ENCODE measurements at places on chromosomes 6 and 20.

GRCh38 chr6:85058806-85059205 lies 294.4 kb upstream of the TBX18 start:
- no peak for DNase-seq

GRCh38 chr6:40583709-40584108 lies 3.5 kb downstream of the LRFN2 start:
- no peak for DNase-seq

GRCh38 chr6:71287038-71287437 lies 1.6 kb upstream of the OGFRL1 start:
- no peak for DNase-seq

DNA sequence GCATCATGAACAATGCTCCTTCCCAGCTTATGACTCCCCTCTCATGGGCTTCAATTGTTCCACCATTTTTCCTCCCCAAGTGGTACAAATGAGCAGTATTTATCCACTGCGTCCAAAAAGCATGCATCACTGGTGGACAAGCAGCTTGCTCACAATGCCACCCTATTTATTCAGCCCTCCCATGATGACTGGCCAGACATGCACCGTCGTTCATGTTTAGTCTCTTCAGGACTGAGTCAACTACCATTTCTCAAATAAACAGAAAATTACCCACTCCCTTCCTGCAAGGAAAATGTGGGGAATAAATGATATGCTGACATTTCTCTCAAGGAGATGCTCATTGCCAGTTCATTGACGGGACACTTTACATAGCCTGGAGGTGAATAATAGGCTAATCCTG lies 300.4 kb downstream of the C6orf118 start:
- DNase-seq: no peak

DNA sequence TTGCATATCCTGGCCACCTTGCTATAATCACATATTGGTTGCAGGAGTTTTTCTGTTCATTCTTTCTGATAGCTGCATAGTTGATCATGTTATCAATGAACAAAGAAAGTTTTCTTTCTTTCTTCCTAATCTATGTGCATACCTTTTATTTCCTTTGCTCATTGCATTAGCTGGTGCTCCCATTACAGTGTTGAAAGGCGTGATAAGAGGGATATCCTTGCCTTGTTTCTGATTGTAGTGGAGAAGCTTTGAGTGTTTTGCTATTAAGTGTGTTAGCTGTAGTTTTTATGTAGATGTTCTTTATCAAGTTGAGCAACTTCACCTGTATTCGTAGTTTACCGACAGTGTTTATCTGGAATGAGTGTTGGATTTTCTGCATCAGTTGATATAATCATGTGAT lies 14.6 kb downstream of the STXBP5 start:
- no peak for DNase-seq

GRCh38 chr6:2547355-2547754 lies 203.4 kb downstream of the MYLK4 start:
- DNase-seq: no peak

DNA sequence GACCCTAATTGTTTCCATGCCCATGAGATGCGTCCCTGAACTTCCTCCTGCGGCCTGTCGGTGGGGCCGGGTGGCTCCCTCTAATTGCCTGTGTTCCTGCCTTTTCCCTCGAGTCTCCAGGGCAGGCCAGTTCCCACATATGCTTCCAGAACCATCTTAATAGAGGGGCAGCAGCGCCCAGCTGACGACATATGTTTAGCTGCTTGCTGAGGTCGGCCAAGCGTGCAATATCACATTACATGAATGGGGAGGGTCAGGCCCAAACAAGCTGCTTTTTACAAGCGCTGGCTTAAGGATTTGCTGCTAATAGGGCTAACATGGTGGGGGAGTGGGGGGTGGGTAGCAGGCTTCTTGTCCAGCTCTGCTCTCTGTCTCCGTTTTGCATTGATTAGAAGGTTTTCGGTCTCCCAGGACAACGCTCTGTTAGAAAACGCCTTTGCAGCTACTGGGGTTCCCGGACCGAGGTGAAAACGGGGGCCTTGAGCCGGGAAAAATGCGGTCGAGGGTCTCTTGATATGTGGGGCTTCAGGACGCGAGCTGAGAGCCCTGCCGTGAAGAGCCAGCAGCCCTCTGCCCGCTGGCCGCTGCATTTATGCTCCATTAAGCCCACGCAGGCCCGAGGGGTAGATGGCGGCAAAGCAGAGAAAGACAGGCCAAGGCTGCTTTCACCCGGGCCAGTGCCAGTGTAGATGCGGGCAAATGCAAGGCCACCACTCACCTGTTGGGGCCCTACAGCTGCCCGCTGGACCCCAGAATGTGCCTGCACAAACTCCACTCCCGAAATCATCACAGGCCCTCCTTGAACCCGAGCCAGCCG lies 308.5 kb downstream of the BMP7 start:
- DNase-seq: no peak

DNA sequence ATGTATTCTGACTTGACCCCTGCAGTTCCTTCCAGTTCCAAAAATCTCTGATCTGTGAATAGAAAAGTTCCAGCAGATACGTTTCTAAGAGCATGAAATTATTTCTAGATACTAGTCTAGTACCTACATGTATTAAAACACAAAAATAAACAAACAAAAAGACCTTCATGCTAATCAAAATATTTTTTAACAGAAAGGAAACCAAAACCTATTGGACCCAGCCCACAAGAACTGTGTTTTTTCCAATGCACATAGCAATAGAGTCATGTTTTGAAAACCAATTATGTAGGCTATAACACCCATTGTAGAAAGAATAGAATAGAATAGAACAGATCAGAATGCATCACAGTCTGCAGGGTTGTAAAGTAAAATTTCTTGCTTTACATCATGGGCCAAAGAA lies 158.6 kb upstream of the TNFAIP3 start:
- DNase-seq: no peak

DNA sequence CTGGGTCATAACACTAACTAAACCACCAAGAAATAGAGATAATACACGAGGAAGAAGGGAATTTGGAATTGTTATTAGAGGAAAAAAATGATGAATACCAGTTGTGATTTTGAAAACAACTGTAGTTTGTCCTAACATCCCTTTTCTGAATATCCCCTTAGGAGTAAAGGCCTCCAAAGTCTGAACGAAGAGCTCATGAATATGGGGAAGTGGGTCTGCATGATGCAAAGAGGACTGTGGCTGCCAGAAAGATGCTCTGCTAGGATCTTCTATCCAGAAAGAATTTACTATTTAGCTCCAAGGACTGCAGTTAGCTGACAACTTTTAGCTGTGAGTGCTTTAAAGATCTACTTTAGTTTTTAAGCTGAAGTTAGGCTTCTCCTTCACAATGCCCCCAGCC lies 308.8 kb upstream of the HS3ST5 start:
- no peak for DNase-seq

- no peak for DNase-seq
Observed at GRCh38 chr6:46626976-46627375, 25.6 kb downstream of the CYP39A1 start.

DNA sequence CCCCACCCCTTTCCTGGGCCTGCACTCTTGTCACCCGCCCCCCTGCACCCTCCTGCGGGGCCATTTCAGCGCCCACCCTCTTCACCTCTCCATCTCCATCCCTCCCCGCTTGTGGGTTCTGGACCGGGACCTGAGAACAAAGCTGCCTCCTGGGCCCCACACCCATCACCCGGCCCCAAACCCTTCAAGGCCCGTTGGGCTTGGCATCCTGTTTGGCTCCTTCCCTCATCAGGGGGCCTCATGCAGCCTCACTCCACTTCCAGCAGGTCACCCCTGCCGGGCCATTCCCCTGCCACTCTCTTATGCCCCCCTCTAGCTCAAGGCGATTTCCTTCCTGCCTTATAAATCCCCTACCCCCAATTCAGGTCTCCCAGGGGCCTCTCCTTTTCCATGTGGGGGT lies 67.4 kb downstream of the SRC start:
- DNase-seq: no peak

GRCh38 chr6:98572579-98572978 lies 261.8 kb upstream of the POU3F2 start:
- DNase-seq: no peak

DNA sequence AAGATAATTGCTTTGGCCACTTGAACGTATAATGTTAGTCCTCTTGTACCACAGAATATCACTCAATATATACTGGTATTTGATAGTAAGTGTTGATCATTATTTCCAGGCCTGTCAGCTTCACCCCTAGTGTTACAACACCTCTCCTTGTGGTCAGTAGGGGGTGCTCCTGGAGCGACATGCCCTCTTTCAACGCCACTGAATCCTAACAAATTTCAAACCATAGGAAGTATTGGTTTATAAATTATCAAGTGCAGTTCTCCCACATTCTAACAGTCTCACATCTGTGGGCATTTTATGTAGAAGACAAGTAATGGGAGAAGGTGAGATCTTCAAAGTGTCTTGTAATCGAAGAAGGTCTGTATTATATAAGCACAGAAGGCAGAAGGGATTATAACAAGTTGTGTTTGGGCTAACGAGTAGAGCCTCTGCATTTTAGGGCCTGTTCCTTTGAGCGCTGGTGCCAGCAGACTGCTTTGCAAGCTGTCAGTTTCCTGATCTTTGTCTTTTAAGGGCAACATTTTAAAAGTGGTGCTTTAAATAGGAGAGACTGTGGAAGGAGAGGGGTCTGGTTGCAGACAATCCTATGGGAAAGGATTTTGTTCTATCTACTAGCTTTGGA lies 57.1 kb upstream of the CEP162 start:
- no peak for DNase-seq

DNA sequence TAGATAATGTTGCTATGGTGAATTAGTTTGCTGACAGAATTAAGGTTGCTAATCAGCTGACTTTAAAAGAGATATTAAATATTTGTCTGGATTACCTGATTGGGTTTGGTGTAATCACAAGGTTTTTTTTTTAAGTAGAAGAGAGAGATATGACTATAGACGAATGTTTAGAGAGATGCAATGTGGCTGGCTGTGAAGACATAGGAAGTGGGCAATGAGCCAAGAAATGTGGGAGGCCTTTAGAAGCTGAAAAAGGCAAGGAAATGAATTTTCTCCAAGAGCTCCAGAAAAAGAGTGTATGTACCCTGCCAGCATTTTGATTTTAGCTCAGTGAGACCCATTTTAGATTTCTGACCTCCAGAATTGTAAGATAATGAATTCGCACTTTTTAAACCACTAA lies 598.3 kb downstream of the PKHD1 start:
- DNase-seq: no peak

GRCh38 chr6:44009425-44010321 lies 117.6 kb downstream of the MRPL14 start:
- DNase-seq: no peak

GRCh38 chr6:53529324-53530036 lies 15.4 kb downstream of the GCLC start:
- DNase-seq: no peak

- no peak for DNase-seq
Observed at GRCh38 chr6:154239392-154239791, 117.2 kb downstream of the IPCEF1 start.

GRCh38 chr6:26157251-26158075 lies 70.2 kb downstream of the HFE start:
- DNase-seq: peak; percentile 90

GRCh38 chr6:135161411-135162395 lies 19.4 kb upstream of the MYB start:
- no peak for DNase-seq

DNA sequence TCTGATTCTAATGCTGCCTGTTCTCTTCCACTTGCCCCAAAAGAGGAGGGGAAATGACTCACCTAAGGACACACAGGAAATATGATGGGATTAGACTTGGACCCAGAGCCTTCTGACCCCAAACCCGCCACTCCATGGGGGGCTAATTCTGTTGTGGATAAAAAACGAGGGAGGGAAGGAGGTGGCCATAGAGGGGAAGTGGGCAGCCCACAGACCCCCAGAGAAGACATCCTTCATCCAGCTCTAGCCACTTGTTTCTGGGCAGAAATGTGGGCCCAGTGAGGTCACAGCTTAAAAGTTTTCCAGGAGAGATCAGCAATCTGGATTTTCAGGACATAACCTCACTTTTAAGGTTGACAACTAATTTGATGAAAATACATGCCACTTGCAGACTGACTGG lies 202.1 kb downstream of the ANKRD60 start:
- DNase-seq: no peak

DNA sequence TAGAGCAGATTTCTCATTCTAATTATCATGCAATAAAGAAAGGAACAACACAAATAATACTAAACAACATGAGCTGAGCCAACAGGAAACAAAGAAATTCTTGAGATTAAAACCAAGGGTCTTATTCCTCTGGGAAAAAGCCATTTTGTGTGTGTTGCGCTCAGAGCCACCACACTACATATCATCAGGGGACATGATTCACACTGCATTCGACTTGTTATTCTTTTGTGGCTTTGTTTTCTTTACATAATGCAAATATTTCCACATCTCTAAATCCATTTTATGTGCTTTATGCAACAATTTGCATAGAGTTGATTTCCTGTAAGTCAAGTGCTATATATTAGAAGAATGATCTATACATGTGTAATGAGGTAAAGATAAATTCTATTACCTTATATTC lies 719.6 kb downstream of the TBC1D32 start:
- no peak for DNase-seq

DNA sequence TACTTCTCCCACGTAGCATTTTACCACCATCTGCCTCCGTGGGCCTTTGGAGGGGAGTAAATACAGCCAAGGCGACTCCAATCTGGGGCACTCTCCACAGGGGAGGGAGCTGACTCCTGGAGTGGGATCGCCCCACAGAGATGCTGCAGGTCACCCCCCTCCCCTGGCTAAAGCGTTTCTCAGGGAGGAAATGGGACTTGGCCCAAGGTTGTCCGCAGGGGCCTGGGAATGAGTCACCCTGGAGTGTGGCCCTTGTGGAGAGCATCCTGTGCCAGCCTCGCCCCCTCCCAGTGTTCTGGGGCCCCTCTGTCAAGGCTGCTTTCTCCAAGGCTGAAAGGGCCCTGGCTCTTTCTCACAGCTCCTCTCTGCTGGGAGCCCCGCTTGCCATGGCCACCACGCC lies 84.5 kb upstream of the QKI start:
- no peak for DNase-seq

DNA sequence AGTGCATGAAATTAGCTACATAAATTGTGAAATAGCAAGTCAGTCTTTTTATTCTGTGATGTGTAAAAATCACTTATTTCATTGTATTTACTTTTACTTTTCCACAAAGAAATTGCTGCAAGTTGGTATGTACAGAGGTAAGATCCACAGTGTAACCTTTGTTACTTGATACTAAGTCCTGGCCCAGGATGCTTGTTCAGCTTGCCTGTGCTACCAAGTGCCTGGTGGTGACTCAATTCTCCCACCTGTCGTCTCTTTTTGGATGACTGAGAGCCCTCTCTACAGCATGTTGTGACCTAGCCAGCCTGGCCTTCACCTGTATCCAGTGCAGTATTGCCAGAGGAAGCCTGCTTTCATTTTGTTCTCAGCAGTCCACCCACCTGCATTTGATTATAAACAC lies 54.9 kb downstream of the ANKRD6 start:
- DNase-seq: no peak

Data from stimulated activated effector memory CD8-positive, alpha-beta T cell treated with anti-CD3 and anti-CD28 coated beads, Interleukin-12 subunit alpha, Interleukin-12 subunit beta, amount 100 ng/mL, for 72 hours (primary cell).